ENCODE measurements at places on chromosomes 5 and 9.

DNA sequence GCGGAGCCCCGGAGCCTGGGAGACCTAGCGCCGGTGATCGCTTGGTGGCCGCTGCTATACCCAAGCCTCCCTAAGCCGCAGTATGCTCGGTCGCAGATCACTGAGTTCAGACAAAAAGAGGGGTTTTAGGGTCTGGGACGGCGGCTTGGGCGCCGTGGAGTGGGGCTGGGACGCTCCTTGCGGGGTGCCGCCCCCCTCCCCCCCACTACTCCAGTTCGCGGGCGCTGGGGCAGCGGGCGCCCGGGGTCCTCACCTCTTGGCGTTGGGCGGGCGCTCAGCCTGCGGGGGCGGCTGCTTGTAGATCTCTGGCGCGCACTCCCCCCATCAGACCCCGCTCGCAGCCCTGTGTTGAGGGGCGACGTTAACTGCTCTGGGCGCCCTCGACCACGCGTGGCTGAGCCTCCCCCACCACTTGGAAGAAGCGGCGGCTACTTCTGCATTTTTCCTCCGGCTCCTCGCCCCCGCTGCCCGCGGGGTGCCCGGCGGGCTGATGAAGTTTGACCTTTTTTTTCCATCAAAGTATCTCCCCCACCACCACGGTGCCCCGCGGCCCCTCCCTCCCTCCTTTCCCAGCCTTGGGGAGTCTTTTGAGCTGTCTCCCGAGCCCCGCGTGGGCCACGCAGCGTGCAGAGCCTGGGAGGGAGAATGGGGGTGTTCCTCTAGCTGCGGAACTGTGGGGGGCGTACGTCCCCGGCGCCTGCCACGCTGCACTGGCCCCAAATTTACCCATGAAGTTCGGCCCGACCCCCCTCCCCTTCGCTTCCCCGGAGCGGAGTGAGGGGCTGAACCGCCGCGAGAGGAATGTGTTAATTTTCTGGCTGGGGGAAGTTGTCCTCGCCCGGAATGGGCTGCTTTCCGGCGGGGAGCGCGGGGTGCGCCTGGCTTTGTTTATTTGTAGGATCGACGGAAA is 1.2 kb downstream of the CXXC5 start:
- no peak for DNase-seq

DNA sequence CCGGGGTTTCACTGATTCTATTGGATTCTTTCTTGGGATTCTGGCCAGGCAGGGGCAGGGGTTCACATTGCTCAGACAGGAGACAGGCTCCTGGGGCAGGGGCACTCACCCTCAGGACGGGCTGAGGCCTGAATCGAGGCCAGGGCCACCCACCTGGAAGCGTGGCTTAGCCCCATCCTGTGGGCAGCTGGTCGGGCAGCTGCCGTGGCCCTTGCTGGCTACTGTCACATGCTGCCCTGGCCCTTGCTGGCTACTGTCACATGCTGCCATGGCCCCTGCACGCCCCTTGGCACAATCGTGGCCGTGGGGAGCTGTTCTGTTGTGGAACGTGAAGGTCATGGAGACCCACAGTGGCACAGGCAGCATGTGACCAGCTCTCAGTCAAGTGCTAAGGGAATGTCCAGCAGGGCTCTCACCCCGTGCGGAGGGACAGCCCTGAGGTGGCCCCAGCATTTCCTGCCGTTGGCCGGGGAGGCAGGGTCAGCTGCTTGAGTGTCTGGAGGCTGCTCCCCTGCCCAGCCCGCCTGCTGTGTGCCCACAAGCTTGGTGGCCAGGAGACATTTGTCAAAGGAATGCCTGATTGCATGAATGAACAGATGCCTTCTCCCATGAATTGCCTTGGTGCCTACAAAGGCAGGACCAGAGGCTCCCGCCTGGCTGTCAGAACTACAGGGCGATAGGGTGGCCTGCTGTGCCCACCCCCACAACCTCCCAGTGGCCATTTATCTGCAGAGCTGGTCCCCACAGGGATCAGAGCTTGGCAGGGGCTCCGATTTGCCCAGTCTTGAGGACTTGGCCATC is 16.9 kb upstream of the TMEM250 start:
- DNase-seq, result no peak

DNA sequence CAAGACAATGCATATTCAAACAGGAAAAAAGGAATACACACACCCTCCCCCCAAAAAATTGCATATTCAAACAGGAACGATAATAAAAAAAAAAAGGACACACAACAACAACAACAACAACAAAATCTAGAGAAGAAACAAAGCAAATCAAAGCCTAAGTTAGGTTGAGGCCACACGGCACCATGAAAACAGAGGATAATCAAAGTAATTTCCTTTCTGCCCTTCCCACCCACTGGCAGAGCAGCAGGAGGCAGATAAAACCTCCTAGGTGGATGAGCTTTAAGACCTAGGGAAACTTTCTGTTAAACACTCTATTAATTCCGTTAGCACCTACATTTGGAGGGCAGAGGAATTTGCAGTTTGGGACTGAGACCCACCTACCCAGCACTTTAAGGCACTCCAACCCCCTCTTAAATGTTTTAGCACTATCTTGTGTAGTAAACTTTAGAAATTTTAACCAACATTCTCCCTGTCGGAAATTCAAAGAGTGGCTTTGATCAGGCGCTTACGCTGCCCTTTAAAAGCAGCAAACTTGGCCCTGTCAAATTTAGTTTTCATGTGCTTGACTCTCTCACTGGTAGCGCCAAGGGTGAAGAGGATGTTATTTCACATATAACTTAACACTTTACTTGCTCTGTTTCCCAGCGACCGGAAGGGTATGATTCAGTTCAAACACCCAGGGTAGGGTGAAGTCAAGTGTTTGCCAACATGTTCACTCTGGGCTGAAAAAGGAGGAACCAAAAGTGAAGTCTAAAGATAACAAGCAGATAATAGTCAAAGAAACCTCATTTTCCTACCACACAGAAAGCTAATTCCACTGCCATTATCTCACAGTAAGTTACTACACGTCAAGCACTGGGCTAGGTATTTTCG is 9.2 kb downstream of the ENC1 start:
- DNase-seq, result no peak

DNA sequence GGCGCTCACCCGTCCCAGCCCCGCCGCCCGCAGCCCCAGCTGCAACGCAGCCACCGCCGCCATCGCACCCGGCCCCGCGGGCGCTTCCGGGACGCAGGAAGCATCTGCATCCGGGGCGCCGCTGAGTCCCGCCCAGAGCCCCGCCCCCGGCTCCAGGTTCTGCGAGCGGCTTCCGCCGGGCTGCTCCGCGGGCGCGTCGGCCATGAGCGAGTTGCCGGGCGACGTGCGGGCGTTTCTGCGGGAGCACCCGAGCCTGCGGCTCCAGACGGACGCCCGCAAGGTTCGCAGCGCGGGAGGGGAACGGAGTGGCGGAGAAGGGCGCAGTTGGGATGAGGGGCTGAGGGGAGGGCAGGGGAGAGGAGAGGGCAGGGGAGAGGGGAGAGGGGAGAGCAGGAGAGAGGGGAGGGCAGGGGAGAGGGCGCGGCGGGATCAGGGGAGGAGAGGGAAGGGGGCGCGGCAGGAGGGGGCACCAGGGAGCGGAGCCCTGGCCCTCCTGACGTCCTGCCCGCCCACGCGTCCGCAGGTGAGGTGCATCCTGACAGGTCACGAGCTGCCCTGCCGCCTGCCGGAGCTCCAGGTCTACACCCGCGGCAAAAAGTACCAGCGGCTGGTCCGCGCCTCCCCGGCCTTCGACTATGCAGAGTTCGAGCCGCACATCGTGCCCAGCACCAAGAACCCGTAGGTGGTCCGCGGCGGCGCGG is at the start of the genes SURF1 and SURF2:
Gene SURF1, minus strand, starts transcription at position 97 of the 701 bp plus-strand sequence. Its CDS starts 34 bp downstream, at position 63.
Gene SURF2, plus strand, starts transcription at position 160 of the 701 bp plus-strand sequence. Its CDS starts 43 bp downstream, at position 203.
- peak; percentile 91 for DNase-seq

- DNase-seq, result no peak
Measured at GRCh38 chr5:112867411-112867810, 6.3 kb downstream of the SRP19 start.

- DNase-seq, result no peak
Measured at GRCh38 chr5:134958755-134959154, 9.0 kb upstream of the CATSPER3 start.

GRCh38 chr5:138179277-138179857 is 455 bp downstream of the KIF20A start:
- no peak for DNase-seq

DNA sequence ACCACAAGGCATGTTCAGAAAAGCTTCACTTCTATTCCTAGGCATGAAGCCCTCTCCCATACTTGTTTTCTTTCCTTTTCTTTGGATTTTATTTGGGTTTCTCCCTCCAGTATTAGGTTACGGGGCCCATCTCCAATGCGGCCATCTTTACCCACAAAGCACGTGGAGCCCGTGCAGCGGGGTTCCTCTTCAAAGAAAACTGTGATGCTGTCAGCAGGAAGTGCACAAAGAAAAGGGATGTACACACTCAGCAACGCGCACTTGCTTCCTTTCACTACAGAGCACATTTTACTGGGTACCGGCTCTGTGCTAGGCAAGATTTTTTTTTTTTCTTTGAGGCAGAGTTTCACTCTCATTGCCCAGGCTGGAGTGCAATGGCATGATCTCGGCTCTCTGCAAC is 106.6 kb downstream of the COL23A1 start:
- DNase-seq, result peak; percentile 43

DNA sequence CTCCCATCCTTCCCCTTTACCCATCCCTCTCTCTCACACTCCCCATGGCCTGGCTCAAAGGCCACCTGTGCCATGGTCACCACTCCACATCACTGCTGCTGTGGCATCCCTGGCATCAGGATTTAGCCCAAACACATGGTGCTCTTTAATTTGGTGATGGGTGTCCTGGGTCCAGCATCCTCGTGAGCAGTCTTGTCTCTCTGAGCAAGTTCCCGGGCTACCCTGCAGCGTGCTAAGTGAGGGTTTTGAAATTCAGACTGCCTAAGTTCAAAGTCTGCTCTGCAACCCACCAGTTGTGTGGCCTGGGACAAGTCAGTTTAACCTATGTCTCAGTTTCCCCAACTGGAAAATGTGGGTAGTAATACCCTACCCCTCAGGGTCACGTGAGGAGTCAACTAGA is 39.9 kb downstream of the WHRN start:
- no peak for DNase-seq

- no peak for DNase-seq
Measured at GRCh38 chr5:12022444-12022843, 118.2 kb upstream of the CTNND2 start.

DNA sequence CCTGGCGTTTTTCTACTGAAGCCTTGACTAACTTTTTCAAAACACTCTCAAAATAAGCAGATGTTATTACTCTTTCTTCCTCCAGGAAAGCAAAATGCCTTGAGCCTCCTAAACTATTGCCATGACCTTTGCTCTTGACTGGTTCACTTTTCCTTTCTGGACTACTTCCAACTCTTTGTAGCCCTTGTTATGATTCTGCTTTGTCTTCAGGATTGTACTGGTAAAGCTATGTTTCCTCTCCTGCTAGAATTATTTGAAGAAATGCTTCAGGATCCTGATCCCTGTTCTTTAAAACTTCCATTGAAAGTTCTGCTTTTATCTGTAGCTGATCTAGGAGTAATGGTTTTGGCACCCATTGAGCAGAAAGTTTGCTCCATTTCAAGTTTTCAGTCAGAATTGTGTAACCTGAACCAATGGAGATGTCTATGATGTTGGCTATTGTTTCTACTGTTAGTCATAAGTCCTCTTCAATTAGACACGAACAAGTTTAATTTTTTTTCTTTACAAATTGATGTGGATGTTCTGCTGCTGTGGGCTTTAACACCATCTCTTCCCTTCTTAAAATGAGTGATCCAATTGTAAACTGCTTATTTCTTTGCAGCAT is 1356.4 kb downstream of the EFNA5 start:
- no peak for DNase-seq

- DNase-seq, result no peak
Measured at GRCh38 chr5:139061274-139061673, 136.9 kb downstream of the SIL1 start.

DNA sequence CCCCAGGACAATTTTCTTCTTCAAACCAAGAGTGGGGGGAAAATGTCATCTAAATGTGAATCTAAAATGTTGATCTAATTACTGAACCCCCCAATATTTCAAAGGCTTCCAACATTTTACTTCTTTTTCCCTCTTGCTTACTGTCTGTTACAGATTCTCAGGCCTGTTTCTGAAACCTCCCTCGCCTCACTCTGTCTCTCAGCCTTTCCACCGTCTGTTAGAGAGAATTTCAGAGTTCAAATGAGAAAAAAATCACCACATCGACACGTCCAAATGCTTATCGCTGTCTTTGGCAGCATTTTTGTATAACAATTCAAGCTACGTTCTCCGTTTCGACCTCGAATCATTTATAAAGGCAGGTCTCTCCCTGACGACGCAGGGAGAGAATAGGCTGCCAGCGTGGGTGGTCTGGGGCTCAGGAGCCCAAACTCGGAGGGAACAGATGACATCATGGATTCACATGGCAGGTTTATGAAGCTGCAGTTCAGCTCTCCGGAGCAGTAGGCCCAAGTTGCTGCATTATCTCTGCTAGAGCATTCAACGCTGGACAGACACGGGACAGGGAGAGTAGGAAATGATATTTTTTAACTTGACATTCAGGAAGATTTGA is 139.8 kb downstream of the GAS1 start:
- DNase-seq, result no peak

- no peak for DNase-seq
Measured at GRCh38 chr5:45017568-45017967, 208.8 kb downstream of the MRPS30 start.

DNA sequence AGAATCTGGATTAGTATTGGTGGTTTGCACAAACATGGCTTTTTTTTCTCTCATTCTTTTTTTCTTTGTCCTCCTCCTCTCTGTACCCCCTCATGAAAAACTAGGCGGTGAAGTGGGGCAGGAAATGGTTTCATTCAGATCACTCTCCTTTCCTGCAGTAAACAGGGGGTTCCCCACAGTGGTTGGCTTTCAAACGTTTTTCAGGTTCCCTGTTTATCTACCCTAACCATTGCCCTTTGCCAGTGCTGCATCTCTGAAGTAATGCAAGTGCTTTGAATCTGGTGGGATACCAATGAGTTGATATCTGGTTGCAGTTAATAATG is 29.8 kb downstream of the NR4A3 start:
- DNase-seq, result no peak

DNA sequence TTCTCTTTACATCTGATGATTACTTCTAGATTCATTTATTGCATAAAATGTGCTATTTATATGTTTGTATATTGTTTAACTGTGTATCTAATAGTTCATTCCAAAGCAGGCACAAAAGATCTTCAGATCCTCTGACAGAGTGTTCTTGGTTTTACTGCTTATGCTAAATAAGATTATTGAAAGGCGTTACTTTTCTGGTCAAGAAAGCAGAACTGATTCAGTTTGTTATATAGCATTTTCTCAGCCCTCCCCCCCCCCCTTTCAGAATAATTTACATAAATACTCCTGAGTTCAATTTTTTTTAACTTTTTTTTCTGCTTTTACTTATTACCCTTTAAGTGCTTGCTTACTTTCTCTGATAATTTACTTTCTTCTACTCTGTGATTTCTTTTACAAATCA is 15.4 kb downstream of the CDC42SE2 start:
- no peak for DNase-seq
